HuH-7 (cell line): ENCODE measurements at places on chromosomes 16 and 17.

- DNase-seq: no peak
Observed at GRCh38 chr16:68961778-68962402, 118.6 kb downstream of the TANGO6 start.

DNA sequence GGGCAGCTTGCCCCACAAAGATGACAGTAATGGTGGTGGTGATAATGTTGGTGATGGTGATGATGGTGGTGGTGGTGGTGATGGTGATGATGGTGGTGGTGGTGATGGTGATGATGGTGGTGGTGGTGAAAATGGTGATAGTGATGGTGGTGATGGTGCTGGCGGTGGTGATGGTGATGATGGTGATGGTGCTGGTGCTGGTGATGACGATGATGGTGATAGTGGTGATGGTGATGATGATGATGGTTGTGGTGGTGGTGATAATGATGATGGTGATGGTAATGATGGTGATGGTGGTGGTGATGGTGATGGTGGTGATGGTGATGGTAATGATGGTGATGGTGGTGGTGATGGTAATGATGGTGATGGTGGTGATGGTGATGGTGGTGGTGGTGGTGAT, 46.3 kb upstream of the FOXF1 start:
- no peak for DNase-seq

GRCh38 chr17:7555320-7555948, 3.1 kb upstream of the TNFSF13 start:
- no peak for DNase-seq

- DNase-seq: no peak
Observed at GRCh38 chr17:61279476-61280145, 120.0 kb upstream of the TBX2 start.

GRCh38 chr16:7834771-7835431, 502.3 kb downstream of the RBFOX1 start:
- no peak for DNase-seq
